ENCODE measurements at places on chromosomes 7 and 10. TPM values are rescaled to one million over a fixed set of nuclear protein-coding genes. Genes with fewer than 3 reads are reported as not detected.

The WNT2 gene
- 140 TPM for total RNA-seq

The FFAR4 gene
- not detected for total RNA-seq

The MKI67 gene
- 21.2 TPM for total RNA-seq

DNA sequence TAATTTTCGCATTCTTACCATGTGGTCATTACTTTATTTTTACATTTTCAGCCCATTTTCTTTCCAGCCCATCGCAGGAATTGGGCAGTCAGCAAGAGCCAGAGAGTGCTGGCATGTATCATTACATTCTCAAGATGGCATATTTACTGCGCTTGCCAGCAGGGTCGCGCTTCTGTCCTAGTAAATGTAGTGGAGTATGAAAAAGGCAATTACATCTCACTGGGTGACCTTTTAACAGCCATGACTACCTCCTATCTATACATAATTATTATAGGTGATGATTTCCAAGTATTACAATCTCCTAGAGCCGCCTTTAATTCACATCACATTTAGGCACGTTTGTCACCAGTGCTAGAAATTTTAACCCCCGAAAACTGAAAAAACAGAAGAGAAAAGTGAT is 433.7 kb upstream of the MGMT start:
- no peak for DNase-seq

The LIPM gene
- total RNA-seq: not detected

- no peak for DNase-seq
These were observed 86.7 kb downstream of the PARD3 start for GRCh38 chr10:34728361-34728760.

The NPY4R gene
- not detected for total RNA-seq

GRCh38 chr10:128440513-128441160 is 314.4 kb upstream of the MKI67 start:
- DNase-seq: no peak

- DNase-seq: no peak
These were observed at the start of gene RPA3 for GRCh38 chr7:7718492-7718891. Gene RPA3, minus strand, starts transcription at chr7:7718607. Its CDS starts 78,189 bp downstream, at chr7:7640418.

DNA sequence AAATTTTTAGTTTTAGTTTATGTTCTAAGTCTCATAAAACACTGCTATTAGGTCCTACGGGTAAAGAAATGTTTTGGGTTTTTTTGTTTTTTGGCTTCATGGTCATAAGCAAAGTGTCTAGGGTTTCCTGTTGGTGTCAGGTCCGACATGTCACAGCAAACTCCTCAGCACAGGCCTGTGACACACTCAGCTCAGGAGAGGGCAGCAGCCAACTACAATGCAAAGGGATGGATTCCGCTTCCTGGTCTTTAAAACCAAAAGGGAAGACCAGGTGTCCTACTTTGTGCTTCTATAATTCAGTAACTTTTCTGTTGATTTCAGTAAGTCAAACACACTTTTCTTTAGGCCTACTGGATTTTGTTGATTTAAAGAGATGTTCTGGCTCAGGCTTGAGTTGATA is 83.8 kb upstream of the MACROH2A2 start:
- DNase-seq: peak; percentile 23

DNA sequence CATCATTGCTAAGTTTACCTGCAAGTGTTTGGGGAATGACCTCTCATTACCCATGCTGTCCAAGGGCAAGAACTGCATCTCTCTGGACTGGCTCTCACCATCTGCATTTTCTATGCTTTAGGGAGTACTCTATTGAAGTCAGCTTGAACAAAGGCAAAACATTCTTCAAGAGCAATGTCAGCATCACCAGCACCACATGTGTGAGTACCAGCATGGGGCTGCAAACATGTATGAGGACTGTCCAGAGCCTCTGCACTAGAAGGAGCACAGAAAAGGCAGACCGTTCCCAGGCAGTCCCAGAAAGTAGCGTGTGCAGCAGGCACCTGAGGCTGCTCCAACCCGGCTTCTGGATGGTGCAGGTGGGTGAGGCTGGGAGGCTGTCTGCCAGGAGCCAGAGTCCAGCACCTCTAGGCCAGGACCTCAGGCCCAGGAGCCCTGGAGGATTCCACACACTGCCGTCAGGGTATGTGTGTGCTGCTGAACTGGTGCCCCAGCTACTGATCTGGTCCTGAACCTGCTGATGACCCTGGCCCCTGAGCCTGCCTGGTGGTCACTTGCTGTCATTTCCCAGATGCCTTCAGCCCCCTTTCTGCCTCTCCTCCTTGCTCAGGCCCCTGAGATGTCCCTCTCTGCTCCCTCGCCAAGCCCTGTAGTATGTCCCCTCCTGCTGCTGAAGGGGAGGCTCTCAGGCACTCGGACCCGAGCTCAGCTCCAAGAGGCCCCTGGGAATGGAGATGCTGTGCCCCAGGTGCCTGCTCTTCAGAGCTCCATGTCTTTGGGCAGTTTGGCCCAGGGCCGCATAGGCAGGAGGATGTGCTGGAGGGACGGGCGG is 20.7 kb downstream of the ANTXRL start:
- DNase-seq: no peak

DNA sequence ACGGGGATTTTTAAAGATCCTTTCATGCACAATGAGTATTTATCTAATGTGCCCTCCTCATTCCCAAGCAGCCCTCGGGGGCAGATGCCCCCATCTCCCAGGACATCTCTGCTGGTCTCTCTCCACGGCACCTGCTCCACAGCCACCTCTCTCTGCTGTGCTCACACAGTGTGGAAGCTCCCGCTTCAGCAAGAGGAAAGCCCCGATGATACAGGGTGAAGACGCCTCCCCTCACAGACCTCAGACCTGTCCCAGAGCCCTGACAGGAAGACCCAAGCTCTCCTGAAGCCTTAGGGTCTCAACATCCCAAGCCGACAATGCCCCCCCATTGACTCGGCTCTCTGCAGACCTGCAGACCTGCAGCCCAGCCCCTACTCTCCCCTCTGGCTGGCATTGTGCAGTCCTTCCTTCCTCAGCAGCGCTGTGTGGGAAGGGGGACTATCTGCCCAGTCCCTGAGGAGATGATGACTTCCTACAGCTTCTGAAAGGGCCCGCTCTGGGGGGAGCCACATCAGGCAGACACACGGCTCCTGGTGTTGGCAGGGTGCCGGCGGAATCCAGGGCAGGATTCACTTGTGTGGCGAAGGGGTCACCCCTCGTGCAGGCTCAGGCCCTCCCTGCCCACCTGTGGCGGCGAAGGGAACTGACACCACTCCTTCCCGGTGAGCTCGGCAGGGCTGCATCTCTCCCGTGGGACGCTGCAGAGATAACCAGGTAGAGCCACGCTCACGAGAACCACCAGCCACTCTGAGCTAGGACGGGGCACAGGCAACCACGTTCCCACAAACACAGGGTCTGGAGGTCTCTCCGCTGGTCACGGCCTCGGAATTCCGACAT is 61.8 kb downstream of the PTPRN2 start:
- no peak for DNase-seq

GRCh38 chr7:134443396-134444070 is 15.4 kb downstream of the AKR1B1 start:
- DNase-seq: no peak

- DNase-seq: peak; percentile 17
These were observed 112.6 kb downstream of the DGKI start for GRCh38 chr7:137734221-137734620.

The PHKG1 gene
- 0.43 TPM for total RNA-seq

The NEUROG3 gene
- not detected for total RNA-seq

DNA sequence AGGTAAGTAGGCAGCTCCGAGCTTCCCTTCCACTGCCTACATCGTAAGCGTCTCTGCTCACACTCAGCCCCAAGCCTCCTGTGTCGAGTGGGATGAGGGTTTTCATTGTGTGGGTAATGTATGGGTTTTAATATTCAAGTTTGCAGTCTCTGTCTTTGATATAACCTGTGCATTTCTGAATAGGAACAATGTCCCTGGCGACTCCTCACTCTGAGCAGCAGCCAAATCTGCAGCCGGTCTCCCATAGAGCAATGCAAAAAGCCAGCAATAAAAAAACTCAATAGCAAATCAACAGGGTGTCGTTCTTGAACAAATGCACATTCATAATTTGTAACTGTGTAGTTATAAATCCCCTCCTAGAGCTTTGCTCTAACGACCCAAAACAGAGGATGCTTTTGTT is 33.4 kb downstream of the PPP1R17 start:
- no peak for DNase-seq

- DNase-seq: no peak
These were observed 1.4 kb downstream of the MTURN start for GRCh38 chr7:30136117-30136731.

DNA sequence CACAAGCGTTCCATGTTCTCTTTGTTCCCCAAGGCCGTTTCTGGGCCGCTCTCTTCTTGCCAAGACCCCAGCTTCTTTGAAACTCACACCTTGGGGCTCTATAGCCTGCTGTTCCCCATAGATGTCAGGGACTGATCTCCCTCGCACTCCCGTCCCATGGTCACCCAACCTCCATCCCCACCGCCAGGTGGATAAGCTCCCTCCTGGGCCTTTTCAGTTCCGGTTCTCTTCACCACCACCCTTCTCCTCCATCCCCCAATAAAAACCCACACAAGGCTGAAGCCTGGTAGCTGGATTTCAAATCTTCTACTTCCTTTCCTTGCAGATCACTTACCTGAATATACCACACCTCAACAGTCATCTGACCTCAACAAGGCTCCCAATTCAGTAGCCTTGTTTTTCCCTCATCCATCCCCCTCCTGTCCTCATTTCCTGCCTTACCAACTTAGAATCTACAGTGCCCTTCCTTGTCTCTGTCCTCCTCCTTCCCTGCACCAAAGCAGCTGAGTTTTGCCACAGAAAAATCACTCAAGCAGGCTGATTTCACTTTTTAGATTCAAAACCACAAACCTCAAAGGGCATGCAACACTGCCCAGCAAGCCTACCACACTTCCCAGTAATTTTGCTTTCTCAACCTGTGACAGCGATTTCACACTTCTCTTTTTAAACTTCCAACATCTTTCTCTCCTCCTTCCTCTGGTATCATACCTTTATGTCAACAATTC is 7.7 kb downstream of the SLC37A3 start:
- peak; percentile 31 for DNase-seq

DNA sequence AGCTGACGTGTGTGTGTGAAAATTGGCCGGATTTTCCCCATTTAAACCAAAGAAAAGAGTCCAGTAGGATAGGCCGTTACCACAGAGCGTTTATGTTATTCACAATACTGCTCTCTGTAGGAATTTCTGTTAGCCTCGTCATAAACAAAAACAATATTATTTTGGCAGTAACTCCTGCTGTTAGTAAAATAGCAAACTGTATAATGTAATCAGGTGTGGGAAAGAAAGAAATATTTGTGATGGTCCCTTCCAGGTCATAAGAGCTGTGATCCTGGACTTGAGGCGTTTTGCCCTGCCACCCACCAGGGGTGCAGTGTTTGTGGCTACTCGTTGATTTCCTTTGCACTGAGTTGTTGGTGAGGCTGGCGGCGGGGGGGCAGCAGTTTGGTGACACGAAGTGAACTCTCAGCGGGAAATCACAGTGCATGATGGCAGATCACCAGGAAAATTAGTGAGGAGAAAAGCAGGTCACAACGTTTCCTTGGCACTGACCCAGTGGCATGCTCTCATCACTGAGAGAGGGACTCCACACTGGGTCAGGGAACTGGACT is 2.8 kb downstream of the EEPD1 start:
- DNase-seq: peak; percentile 56

The ACADSB gene
- 4.2 TPM for total RNA-seq

DNA sequence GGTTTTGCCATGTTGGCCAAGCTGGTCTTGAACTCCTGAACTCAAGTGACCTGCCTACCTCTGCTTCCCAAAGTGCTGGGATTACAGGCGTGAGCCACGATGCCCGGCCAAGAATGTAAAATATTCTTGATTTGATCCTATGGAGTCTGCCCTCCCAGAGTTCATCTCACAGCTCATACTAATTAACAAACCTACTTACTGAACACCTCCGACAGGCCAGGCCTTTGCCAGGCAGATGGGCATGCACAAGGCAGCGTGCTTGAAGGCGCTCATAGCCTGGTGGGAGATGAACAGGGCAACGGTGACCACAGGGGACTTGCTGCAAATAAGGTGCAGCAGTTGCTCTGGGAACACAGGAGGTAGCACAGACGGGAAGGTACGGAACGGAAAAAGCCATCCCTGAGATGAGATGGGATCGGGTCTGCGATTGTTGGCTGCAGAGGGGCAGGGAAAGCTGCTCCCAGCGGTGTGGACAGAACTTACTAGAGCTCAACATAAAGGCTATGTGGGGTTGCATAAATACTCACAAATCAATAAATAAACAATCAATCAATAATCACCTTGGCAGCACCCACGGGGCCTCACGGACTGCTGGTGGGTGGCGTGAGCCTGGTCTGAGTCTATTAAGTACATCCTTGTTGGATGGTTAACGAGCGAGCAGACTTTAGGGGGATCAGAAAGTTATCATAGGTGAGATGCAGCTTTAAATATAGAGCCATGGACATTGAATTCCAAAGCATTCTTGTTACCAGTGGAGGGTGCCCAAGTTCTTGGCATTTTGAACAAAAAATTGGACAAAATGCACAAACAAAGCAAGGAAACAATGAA is 4.7 kb downstream of the ACBD7 start:
- no peak for DNase-seq

DNA sequence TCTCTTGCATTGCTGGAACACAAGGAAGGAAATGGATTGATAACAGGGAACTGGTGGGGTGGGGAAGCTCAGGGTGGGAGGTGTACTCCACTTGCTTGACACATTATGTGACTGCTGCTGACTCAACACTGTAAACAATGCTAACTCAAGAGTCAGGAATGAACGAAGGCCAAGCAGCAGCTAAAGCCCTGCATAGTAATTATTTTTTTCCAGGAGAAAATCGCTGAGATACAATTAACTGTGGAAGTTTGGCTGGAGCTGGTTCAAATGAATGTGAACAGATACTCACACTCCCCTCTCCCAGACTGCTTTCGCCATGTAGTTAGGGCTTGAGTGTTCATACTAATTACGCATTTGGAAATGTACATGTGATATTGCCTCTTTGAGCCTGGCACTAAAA is 170.9 kb upstream of the AOAH start:
- no peak for DNase-seq

The MYL7 gene
- not detected for total RNA-seq

The TAS2R39 gene
- not detected for total RNA-seq

DNA sequence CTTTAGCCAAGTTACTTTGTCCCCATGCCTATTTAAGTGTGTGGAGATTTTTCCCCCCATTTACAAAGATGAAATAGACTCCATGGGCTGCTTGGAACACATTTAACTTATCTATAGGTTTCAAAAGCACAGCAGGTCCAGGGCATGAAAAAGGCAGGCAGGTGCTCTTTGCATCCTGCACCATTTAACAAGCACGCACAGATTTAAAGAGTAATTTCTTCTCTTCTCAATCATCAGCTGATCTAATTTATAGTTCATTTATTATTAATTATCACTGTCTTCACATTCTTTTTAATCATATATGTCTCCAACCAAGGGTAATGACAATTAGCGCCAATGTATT is 156.8 kb downstream of the CACNA2D1 start:
- DNase-seq: no peak
